ENCODE measurements at places on chromosomes 7 and 10.

GRCh38 chr7:15821484-15822427 is 135.3 kb upstream of the MEOX2 start:
- no peak for DNase-seq

DNA sequence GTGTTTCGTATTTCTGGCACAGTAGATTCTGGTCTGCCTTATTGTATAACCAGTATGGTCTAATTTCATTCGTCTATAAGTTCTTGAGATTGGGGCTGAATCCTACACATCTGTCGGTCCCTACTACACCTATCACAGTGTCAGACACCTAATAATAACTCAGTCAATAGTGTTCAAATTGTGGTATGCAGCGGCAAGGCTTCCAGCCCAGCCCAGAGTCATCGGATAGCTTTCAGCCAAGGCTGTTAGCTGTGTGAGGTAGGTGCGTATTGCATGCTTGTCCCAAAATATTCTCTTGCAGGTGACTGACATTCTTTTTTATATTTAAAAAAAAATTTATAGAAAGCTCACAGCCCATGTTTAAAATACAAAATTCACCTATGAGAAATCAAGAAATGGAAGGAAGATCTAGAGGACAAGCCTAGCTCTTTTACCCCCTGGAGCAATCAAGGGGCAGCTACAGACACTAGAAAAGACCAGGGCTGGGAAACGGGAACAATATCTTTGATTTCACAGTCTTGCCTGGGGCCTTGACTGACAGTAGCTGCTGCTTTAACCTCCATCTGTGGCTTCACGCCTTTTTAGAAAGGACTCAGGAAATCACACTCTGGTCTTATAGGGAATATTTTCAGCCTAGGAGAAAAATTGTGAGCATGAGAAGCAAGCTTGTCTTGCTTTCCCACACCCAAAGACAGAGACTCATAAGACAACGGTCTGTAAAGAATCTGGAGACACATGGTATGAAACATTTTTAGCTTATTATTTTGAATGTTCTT is 9.5 kb upstream of the ASB4 start:
- no peak for DNase-seq

DNA sequence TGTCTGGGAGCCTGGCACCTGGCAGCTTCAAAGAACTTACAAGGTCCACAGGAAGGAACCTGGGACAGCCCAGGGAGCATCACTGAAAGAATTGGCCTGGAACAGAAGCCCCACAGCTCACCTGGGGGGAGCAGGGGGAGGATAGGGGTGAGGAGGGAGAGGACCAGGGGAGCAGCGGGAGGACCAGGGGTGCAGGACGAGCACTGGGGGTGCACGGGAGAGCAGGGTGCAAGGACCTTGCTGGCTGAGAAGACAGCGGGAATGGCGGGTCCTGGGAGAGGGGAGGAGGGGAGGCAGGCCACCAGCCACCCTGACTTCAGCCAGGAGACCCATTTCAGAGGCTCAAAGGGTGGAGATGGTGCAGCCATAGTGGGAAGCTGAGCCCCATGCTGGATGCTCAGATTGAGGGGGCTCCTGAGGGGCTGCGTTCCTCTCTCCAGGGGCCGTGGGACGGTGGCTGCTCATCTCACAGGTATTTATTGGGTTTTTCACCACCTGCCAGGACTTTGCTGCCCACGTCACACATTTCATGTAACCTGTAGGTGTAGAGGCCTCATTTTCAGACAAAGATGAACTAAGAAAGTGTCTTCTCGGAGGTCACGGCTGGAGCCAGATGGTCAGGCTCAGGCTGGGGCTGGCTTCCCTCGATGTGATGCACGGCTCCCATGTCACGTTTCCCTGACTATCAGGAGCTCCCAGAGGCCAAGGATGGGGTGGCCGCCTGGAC is 110.1 kb downstream of the WDR37 start:
- DNase-seq, result no peak

GRCh38 chr7:105990141-105990540 is 27.1 kb downstream of the CDHR3 start:
- no peak for DNase-seq

DNA sequence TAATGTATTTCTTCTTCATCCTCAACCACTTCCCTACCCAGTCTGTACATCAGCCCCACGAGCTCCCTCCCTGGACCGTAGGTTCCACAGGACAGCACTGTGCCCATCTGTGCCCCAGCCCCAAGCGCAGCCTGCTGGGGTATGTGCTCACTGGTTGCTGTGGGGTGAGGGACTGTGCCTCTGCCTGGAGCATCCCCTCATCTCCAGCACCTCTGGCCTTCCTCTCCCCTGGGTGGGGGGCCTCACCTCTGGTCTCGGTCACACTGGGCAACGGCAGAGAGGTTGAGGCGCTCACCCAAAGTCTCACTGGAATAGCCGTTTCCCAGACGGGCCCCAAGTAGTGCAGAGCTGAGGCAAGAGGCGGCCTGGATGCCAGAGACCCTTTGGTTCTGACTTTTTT is 1.5 kb upstream of the PRKAR1B start:
- no peak for DNase-seq

- no peak for DNase-seq
Observed at GRCh38 chr10:99709480-99710229, 22.3 kb downstream of the COX15 start.

- DNase-seq, result no peak
Observed at GRCh38 chr7:133003052-133003910, 78.6 kb downstream of the CHCHD3 start.

GRCh38 chr10:77608281-77608680 is 29.3 kb downstream of the KCNMA1 start:
- no peak for DNase-seq

GRCh38 chr10:1968257-1969033 is 231.1 kb upstream of the ADARB2 start:
- no peak for DNase-seq

DNA sequence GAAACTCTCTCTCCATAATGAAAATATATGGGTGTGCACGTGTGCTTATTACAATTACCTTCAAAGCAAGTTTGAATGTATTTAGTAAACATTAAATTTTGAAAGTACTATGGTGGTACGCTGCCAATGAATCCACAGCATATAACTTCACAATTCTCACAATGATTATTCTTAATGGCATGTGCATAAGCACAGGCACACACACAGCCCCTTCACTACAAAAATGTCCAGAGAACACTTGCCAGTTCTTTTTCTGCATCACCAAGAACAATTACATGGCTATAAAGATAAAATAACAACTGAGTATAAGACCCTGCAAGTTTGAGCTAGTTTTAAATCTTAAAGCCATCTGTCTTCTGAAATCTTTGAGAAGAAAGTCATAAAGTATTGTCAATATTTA is 22.2 kb downstream of the SGCE start:
- DNase-seq, result no peak

DNA sequence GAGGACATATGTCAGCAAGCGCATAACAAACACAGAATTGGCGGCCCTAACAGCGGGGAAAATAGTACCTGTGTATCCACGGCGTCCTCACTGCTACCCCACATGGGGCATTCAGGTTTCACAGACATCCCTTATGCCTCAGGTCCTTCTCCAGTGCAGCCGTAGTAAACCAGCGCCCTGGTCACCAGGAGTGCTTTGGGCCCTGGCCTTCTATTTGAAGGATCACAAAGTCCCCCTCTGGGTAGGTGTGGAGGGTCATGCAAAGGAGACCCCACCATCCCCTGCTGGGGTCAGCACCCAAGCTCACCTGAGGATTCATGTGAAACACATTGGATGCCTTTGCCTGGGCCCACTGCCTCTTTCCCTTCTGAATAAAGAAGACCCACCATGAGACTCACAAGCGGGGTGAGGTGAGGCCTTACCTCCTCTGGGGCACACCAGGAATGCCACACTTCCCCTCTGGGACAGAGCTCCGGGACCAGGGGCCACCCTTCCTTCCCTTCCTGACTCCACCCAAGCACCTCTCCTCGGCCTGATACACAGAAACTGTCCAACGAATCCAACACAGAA is 18.8 kb downstream of the CLRN3 start:
- DNase-seq, result no peak

DNA sequence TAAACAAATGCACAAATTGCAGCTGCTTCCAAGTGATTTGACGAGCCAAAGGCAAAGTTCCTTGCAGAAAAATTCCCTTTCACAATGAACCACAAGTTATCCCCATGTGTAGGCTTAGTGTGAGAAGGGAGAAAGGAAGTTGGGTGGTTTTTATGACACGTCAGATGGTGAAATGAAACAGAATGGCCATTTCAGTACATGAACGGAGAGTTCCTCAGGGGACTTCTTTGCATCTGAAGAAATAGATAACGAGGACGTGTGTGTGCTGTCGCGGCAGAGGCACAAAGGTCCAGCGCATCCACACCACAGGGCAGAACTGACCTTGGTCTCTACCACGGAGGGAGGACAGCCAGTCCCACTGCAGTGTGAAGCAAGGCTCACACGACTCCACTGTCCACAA is 135.9 kb downstream of the PAXIP1 start:
- DNase-seq, result no peak

- DNase-seq, result no peak
Observed at GRCh38 chr7:81207801-81208200, 288.9 kb upstream of the SEMA3C start.

- DNase-seq, result no peak
Observed at GRCh38 chr7:135708041-135708440, 19.9 kb downstream of the SLC13A4 start.

- no peak for DNase-seq
Observed at GRCh38 chr7:22356701-22357310, at the start of gene RAPGEF5. RAPGEF5 (minus strand) TSS chr7:22357154; CDS start chr7:22357060, 94 bp downstream.

DNA sequence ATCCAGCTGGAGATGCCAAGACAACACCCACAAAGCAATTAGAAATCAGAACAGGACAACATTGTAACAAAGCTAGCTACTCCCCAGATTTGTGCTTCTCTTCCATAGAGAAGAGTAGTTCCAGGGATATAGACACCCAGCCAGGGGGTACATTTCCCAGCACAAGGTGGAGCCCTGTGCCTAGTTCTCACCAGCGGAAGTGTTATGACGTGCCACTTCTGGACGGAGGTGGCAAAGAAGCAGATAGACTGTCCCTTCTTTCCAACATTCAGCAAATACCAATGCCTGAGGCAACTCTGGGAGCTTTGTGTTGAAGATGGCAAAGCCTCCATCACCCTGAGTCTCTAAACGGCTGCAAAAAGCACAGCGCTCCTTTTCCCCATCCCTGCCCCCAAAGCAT is 23.4 kb upstream of the GSAP start:
- DNase-seq, result peak; percentile 29

- DNase-seq, result no peak
Observed at GRCh38 chr10:970311-971149, 17.7 kb upstream of the GTPBP4 start.

DNA sequence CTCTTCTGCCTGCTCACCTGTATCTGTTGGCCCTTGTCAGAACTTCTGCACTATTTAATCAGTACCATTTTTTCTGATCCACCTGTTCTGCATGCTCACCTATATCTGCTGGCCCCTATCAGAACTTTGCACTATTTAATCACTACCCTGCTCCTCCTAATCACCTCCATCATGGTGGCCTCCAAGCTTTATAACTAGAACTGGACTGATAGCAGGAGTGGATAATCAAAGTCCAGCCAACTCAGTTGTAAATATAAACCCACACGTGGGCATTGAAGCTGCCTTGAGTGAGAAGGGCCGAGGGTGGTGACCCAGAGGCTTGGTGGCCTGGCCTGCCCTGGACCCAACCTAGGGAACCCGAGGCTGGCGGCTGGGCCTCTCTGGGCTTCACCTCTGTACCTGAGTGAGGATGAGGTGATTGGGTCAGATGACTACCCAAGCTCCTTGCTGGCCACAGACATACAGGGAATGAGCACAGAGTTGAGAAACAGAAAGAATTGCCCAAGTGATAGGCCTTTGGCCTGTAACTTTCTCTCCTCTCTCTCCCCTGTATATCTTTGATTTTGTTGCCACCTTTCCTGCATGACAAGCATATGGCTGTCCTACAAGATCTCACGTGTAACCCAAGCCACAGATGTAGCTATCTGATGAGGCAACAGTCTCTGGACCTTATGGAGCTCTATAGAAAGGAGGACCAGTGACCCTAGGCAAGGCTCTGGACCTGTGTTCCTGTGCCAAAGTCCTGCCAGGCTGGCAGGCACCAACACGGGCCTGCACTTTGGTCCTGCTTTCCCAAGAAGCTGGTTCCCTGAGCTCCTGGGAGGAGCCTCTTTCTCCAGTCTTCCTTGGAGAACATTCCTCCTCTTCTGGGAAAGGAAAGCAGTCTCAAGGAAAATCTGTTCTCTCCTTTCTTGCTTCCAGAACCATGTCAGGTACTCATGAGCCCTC is 23.4 kb upstream of the FAM3C start:
- DNase-seq, result no peak

DNA sequence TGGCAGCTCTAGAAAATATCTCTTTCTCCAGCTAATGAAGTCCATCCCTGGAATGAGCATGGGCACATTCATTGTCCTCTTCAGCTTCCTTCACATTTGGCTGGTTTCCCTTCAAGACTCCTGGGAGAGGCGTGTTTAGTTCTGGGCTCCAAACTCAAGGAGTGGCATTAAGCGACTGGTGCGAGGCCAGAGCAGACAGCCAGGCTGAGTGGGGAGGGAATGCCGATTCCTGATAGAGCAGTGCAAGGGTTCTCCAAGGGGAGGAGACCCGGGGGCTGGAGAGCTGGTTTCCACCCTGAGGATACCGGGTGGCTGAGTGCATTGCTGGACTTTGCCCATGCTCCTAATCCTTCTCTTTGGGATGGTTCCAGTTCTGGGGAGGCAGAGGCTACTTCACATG is 372.1 kb downstream of the RPS24 start:
- no peak for DNase-seq

DNA sequence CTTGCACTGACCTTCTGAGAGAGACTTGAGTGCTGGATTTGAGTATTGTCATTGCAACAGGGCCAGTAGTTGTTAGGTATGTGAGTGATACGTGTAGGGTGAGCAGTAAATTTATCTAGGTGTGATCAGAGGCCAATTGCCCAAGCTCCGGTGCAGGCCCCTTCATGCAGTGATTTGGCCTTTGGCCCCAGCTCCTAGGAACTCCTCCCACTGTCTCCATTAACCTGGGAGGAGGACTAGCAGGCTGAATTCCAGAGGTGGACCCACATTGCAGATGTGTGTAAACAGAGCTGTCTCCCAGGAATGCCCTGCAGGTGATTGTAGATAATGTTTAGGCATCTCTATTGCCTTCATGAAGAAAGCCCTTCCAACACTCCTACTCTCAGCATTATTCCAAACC is 19.5 kb downstream of the TCF7L2 start:
- DNase-seq, result no peak

- DNase-seq, result no peak
Observed at GRCh38 chr7:135857519-135858274, 109.1 kb upstream of the FAM180A start.

- DNase-seq, result peak; percentile 30
Observed at GRCh38 chr10:4241724-4242345, 456.8 kb upstream of the KLF6 start.

- no peak for DNase-seq
Observed at GRCh38 chr7:116173051-116174028, 37.0 kb upstream of the TES start.
